ENCODE measurements at places on chromosomes 16 and 17. TPM values are rescaled to one million over a fixed set of nuclear protein-coding genes. Genes with fewer than 3 reads are reported as not detected.
A peak's percentile ranks its signal among the peaks of the same experiment; 100 is the strongest.

DNA sequence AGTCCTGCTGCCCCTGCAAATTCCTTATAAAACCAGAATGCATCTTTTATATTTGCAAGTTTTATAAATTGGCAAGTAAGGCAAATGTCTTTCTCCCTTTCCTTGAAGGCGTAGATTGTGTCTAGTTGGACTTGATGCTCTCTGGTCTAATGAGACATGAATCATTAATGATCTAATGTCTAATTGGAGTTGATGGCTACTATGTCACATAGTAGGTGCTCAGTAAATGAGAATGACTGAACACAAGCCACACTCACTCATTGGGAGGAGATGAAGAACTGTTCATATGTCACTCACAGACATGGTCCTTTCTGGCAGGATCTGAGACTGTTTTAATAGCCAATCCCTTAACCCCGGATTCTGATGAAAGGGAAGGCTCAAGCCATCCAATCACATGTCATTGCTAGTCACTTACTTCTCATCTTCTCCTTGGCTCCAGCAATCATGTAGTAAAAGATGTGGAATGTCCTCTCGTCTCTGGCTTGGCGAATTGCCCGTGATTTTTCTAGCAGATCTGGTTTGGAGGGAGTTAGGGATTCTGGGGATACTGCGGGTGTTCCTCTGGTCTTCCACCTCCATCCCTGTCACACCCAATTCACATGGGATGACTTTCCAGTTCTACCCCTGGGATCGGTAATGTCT, 81.0 kb downstream of the MYH11 start:
- no peak overlapping the region for H3K4me3 ChIP-seq
- H3K4me1 ChIP-seq: peaks cover 1% of the 10 kb centered on the region
- H3K36me3 ChIP-seq: no peaks in the 10 kb centered on the region
- H3K27me3 ChIP-seq: no peaks in the 10 kb centered on the region

GRCh38 chr17:67258821-67259468, 13.9 kb upstream of the HELZ start:
- no peaks in the 10 kb centered on the region for H3K36me3 ChIP-seq
- no peak for DNase-seq
- no peaks in the 10 kb centered on the region for H3K4me1 ChIP-seq
- peak overlapping the region; percentile 81 for H3K27ac ChIP-seq
- no peak overlapping the region for H3K4me3 ChIP-seq

DNA sequence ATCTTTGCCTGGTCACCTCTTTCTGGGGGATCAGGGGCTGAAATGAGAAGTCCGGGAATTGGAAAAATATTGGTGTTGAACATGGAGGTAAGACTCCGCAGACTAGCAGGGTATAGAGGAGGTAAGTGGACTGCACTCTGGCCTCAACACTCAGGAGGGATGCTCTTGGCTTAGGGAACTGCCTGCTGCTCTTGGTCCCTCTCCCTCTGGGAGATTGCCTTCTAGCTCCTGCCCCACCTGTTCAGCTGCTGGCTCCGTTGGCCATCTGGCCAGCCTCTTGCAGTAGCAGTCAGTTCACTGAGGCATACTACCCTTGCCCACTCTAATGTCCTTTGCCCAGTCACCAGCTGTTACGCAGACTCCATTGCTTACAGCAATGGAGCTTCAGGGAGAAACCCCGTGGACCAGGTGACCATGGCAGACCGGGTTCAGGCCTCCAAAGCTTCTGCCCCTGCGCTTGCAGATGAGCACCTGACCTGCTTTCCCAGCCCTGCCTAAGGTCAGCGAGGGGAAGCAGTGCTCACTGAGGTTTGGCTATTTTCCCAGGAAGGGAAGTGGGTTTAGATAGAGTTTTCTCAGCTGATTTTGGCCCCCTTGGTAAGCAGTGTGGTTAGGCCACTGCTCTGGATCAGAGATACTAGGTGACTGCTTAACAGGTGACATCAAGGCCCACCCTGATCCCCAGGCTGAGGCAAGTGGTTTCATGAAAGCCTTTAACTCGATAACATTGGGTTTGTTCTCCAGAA, 11.9 kb downstream of the CDK5RAP3 start:
- H3K4me3 ChIP-seq: no peak overlapping the region
- no peaks in the 10 kb centered on the region for H3K27me3 ChIP-seq
- DNase-seq: no peak
- peaks cover 8% of the 10 kb centered on the region for H3K4me1 ChIP-seq
- peaks cover 74% of the 10 kb centered on the region for H3K36me3 ChIP-seq

DNA sequence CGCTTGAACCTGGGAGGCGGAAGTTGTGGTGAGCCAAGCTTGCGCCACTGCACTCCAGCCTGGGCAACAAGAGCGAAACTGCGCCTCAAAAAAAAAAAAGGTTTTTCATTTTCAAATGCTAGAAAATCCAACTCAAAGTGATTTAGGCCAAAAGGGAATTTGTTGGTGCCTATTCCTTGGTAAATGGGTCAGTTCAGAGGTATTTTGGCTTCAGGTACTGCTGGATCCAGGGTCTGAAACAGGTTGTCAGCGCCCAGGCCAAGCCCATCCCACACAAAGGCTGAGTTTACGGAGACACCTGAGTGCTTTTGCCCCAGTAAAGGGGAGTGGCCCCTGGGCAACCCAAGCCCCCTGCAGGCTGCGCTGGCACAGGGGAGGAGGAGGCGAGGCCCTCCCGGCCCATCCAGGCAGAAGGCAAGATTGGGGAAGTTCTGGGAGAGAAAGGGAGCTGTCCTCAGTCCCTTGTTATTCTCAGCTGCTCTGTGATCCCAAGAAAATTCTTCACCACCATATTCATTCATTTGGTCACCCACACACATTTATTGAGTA, 8.5 kb upstream of the JPH3 start:
- no peaks in the 10 kb centered on the region for H3K36me3 ChIP-seq
- no peak for DNase-seq
- no peak overlapping the region for H3K27ac ChIP-seq
- no peak overlapping the region for H3K4me3 ChIP-seq

- DNase-seq: no peak
- H3K36me3 ChIP-seq: no peaks in the 10 kb centered on the region
- H3K4me1 ChIP-seq: no peaks in the 10 kb centered on the region
- H3K27me3 ChIP-seq: no peaks in the 10 kb centered on the region
Observed at GRCh38 chr17:65278050-65278819, 141.1 kb downstream of the RGS9 start.

DNA sequence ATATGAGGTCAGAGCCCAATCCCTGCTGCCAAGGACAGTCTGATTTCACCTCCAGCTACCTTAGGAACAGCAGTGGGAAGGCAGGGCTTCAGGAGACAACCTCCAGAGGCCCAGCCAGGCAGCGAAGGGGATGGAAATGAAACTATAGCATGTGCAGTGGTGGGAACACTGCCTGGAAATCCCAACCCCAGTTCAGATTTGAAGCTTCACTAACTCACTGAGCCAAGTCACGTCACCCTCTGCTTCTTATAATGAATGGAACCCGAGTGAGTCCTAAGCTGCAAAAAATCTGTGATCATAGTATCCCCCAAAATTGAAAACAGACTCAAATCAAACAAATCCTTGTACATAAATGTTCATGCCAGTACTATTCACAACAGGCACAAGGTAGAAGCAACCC, 36.0 kb upstream of the SLC39A11 start:
- no peaks in the 10 kb centered on the region for H3K4me1 ChIP-seq
- no peak overlapping the region for H3K27ac ChIP-seq
- peaks cover 4% of the 10 kb centered on the region for H3K27me3 ChIP-seq
- no peak for DNase-seq
- H3K4me3 ChIP-seq: no peak overlapping the region

DNA sequence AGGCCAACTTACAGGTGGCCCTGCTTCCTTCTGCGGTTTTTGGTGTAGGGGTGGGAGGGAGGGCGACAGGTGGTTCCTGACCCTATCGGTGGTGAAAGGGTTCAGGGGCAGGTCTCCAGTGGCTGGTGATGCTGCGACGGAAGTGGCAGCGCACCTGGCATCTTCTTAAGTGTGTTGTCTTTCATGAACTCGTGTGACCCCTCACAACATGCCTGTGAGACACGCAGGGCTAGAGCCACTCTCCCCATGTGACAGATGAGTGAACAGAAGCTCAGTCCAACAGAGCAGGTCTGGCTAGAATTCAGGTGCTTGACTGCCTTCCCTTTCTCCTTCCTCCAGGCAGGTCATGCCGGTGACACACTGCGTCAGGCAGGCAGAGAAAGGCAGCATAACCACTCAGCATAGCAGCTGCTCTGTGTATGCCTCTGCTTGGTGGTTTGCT, 8.0 kb downstream of the TNFAIP1 start:
- no peaks in the 10 kb centered on the region for H3K4me1 ChIP-seq
- H3K27me3 ChIP-seq: no peaks in the 10 kb centered on the region
- H3K27ac ChIP-seq: no peak overlapping the region
- peaks cover 99% of the 10 kb centered on the region for H3K36me3 ChIP-seq

Gene SYT17
- total RNA-seq: 33.9 TPM

Gene CCL15
- not detected for total RNA-seq
